ENCODE measurements at places on chromosomes 16 and 17.

GRCh38 chr16:69481901-69482341 lies 57.5 kb downstream of the CYB5B start:
- DNase-seq = peak; percentile 8

- peak; percentile 39 for DNase-seq
These were observed 2.5 kb downstream of the KIF1C start for GRCh38 chr17:5000237-5000639.

GRCh38 chr17:50924800-50925199 lies 58.6 kb upstream of the TOB1 start:
- DNase-seq = no peak

GRCh38 chr16:1430759-1431496 lies at the start of gene PERCC1:
Gene PERCC1, plus strand, starts transcription at chr16:1431078. Its CDS starts 1,516 bp downstream, at chr16:1432594.
- no peak for DNase-seq

DNA sequence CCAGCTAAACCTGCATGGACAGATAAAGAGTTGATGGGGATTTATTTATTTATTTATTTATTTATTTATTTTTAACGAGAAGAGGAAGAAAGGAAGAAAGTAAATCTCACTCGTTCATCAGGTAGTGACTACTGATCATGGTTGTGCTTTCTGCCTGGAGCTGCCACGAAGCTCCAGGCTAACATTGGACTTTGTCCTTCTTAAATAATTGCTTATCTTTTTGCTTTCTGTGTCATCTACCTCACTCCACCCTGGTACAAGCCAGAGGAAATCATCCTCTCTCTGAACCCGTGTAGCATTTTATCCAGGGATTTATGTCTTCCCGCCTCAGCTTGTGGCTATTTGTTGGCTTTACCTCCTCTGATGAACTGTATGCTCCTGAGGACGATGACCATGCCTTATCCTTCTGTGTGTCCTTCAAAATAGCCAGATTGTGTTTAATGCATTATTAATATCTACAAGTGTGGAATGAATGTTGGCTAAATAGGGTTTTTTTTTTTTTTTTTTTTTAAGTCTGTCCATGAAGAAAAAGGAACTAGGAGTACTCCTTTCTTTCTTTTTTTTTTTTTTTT lies 8.0 kb upstream of the SLC12A3 start:
- no peak for DNase-seq

- peak; percentile 33 for DNase-seq
These were observed 80.9 kb upstream of the CREBBP start for GRCh38 chr16:3961449-3961849.

- DNase-seq = peak; percentile 38
These were observed 1.7 kb upstream of the PPL start for GRCh38 chr16:4938683-4939030.

- no peak for DNase-seq
These were observed 8.4 kb downstream of the SRCIN1 start for GRCh38 chr17:38597375-38597774.

GRCh38 chr16:20364051-20364450 lies 11.5 kb upstream of the UMOD start:
- DNase-seq = no peak

GRCh38 chr17:16419074-16419928 lies 3.9 kb downstream of the TRPV2 start:
- peak; percentile 89 for DNase-seq

DNA sequence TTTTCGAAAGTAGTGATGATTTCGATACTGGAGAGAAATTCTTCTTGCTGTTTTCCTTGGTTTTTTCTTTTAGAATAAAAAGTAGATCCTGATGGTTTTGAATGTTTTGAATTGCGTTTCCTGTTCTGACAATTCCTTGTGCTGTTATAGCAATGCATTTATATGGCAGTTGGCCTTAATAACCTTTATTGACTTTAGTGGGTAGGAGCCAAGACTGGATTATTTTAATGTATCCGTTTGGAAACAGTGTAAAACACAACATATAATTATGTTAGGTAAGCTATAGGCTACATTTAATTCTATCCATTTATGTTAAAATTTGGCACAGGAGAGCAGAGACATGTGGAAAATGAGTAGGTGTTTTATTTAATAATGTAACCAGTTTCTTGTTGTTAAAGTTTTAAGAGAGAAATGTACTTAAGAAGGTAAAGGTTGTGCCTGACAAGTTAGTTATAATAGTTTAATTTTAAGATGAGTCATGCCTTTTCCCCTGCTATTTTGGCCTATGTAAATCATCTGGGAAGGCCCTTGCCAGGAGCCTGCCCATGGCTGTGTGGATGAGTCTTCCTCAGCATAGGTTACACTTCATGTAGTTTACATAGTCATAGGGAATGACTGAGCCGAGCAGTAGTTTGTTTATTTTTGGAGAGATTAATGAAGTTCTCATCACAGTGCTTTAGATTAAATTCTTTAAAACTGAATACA lies 189.9 kb downstream of the FTO start:
- DNase-seq = peak; percentile 84

- no peak for DNase-seq
These were observed 44.6 kb downstream of the NDEL1 start for GRCh38 chr17:8480011-8480976.

DNA sequence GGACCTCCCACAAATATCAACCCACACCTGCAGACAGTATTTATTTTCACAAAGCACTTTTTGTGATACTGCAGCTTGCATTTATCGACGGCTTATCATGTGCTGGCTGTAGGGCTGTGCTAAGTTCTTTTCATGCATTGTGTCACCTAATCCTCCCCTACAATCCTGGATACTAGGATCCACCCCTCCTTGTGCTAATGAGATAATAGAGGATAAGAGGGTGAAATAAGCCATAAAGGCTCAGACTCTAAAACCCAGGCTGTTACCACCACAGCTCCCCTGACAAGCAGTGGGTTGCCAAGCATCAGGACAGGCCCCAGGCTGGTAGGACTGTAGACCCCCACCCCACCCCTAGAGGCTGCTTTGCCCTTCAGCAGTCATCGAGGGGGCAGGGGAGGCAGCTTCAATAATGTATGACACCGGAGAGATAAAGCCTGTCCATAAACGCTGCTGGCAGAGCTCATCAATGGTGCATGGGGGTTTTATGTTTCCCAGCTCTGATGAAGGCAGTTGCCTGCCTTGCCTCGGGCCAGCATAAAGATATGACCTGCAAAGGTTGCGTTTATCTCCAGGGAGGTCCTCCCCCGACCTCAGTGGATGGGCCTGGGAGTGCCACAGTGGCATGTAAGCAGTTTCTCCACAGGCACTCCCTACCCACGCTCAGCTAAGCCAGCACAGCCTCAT lies 73.9 kb upstream of the C16orf82 start:
- DNase-seq = no peak
